Aorta (tissue), 5 donors: ENCODE measurements at places on chromosomes 2 and 18. TPM values are rescaled to one million over a fixed set of nuclear protein-coding genes. Genes with fewer than 3 reads are reported as not detected.

VWC2L gene
- not detected for total RNA-seq

TRABD2A gene
- 1.1 TPM for total RNA-seq

HAAO gene
- 29.1 TPM for total RNA-seq

AGXT gene
- not detected for total RNA-seq

FEV gene
- total RNA-seq, result not detected

C2orf72 gene
- 0.15 TPM for total RNA-seq

MOB4 gene
- total RNA-seq, result 36.1 TPM

PLGLB1 gene
- 9.0 TPM for total RNA-seq

SEPTIN10 gene
- 132 TPM for total RNA-seq

STPG4 gene
- total RNA-seq, result 0.75 TPM

SKOR2 gene
- total RNA-seq, result not detected

CTNNA2 gene
- total RNA-seq, result not detected

KIAA1328 gene
- total RNA-seq, result 21.1 TPM

RIT2 gene
- not detected for total RNA-seq

THSD7B gene
- 1.8 TPM for total RNA-seq

TSHZ1 gene
- total RNA-seq, result 26.0 TPM

ZSWIM2 gene
- not detected for total RNA-seq
